ENCODE measurements at places on chromosomes 2 and 18.

- DNase-seq = no peak
These were observed 113.5 kb downstream of the RTN4 start for GRCh38 chr2:54936766-54937165.

DNA sequence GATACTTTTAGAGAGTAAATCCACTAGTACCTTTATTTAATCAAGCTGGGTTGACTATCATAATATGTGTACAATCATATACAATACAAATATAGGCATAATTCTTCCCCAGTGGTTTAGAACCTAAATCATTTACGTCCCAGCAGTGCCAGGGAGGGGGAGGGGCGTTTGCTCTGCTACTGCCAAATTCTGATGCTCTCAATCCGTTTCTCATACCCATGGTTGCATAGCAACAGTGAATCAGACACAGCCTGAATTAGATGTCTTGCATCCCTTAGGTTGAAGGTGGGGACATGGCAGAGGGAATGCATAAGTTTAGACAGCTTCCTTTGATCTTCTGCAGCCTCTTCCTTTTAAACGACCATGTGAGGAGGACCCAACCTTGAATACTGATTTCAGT, 135.4 kb downstream of the ABCA12 start:
- no peak for DNase-seq

GRCh38 chr2:1546901-1547300, 133.6 kb downstream of the TPO start:
- no peak for DNase-seq

DNA sequence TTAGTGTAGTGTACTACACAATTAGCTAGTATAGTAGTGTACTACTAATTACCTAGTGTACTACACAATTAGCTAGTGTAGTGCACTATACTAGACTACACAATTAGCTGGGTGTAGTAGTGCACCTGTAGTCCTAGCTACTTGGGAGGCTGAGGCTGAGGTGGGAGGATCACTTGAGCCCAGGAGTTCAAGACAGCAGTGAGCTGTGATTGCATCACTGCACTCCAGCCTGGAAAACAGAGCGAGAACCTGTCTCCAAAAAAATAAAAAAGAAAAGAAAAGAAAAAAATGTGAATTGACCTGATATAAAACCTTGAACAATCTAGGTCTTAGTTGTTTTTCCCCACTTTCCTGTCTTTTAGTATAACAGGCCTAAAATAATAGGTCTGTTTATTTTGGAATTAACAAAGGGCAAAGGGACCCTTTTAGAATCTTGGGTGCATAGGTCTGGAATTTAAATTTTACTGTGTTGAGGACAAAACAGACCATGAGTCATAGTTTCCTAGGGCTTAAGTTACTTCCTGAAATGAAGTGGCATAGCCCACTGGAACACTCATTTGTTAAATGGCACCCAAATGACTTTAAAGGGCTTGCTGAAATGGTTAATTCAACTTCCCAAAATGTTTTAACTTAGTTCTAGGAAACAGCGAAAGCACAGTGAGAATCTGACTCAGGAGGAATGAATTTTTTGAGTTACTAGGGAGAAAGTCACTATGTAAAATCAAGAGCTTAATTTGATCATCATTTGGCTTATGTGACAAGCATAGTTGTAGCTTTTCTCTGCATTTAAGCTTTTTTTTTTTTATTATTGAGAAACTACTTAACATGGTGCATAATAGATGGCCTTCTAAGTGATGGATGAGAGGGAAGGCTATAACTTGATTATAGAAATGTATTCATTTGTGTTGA, 50.7 kb upstream of the ARL5A start:
- no peak for DNase-seq

- DNase-seq = no peak
These were observed 665.5 kb upstream of the CNTNAP5 start for GRCh38 chr2:123359636-123360035.

GRCh38 chr2:64620661-64621060, 33.1 kb downstream of the SERTAD2 start:
- DNase-seq = no peak

DNA sequence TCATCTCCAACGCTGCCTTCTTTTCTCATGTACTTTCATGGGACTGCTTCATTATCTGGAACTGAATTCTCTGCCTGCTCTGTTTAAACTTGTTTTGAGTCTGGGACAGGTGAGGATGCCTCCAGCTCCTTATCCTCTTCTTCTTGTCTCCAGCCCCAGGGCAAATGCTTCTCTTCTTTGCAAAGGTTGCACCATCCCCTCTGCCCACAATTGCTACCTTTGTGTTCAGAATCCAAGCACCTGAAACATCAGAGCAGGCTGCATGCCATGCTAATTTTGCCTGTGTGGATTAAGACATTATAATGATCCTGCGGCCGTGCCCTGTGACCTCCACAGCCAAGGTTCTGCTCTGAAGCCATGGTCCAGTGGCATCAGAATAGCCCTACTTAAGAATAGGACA, 309.5 kb downstream of the EPHA4 start:
- no peak for DNase-seq
